ENCODE measurements at places on chromosomes 16 and 17.

- no peak for DNase-seq
Observed at GRCh38 chr16:89485701-89486246, 4.6 kb downstream of the ANKRD11 start.

DNA sequence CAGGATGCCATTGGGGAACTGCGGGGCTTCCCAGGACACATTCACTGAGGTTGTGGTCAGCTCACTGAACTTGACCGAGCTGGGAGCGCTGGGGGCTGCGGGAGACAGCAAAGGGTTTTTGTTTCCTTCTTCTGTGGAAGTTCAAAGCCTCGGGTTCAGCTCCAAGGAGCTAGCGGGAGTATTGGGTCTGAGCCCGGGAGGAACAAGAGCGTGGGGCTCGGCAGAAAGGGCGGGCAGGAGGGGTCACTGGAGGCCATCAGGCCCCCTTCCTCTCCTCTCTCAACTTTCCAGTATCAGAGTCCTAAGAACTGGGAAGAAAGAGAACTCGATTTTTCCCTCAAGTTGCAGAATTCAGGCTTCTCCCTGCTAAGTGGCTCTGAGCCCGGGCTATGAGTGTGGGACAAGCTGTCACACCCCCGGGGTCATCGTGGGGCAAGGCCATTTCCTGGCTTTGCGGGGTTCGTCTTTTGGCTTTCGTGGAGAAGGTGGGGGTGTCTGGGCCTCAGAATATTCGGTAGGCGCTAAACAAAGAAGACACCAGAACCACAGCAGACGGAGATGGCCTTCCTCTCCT is 53.6 kb upstream of the CDC42EP4 start:
- DNase-seq: no peak

GRCh38 chr16:19301931-19302330 is 16.4 kb downstream of the CLEC19A start:
- no peak for DNase-seq

DNA sequence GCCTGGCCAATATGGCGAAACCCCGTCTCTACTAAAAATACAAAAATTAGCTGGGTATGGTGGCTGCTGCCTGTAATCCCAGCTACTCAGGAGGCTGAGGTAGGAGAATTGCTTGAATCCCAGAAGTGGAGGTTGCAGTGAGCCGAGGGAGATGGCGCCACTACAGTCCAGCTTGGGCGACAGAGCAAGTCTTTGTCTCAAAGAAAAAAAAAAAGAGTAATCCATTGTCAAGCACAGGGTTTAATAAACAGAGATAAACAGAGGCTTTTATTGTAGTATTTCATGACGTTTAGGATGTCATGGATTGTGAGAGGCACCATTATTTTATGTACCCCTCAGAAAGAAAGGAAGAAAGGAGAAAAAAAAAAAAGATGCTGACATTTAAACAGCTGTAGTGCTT is 75.2 kb upstream of the RNU2-1 start:
- DNase-seq: no peak

DNA sequence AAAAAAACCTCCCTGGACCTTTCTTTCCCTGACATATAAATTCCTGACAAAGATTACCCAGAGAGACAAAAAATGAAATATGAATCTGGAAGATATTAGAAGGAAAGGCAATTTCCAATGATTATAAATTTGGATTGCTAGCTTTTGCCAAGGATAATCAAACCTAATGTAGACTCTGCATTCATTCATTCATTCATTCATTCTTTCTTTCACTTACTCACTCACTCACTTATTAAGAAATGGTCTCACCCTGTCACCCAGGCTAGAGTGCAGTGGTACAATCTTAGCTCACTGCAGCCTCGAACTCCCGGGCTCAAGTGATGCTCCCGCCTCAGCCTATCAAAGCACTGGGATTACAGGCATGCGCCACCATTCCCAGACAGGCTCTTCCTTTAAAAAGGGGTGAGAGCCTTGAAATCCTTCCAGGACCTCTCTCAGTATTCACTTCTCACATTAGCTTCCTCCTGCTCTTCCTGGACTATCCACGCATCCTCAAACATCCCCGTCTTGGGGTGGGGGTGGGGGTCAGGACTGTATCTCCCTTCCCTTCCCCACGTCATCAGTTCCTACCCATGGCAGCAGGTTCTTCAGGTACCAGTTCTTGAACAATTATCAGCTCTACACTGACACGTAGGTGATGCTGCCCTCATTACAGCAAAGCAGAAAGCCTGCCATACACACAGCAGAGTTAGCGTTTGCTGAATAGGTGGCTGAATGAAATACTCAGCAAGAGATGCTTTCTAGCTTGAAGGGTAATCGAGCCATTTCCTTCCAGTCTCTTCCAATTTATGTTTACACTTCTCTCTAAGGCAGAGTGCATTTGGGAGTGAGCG is 19.8 kb downstream of the PRPSAP1 start:
- no peak for DNase-seq

- no peak for DNase-seq
Observed at GRCh38 chr16:12078405-12079280, 102.1 kb downstream of the SNX29 start.

DNA sequence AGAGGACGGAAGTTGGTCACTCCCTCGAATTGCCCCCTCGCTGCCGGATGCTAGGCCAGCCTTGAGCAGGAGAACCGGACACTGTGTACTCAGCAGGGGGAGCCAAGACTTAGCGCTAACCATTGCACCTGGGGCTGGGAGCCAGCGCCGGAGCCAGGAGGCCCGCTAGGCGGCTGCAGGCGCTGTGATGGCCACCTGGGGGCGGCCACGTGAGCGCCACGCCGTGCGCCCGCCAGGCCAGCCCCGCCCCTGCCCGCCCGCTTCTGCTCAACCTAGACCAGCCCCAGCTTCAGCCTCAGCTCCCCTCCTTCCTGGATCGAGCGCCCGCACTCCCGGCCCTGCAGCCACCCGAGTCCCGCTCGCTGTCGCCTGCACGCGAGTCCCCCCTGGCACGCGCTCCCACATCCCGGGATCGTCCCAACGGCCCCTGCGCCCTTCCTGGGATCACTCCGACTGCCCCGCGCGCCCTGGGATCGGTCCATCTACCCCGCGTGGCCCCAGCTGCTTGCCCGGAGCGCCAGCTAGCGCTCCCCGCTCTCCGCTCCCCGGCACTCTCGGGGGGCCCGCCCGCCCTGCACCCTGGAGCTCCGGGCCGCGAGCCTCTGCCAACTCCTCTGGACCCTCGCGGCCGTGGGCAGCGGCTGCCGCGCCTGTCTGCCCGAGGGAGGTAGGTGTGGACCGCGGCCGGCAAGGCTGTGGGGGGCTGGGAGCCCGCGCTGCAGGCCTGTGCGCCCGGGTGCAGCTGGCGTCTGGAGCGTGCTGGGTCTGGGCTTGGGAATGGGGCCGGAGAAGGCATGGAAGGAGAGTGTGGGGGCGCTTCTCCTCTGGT is at the start of gene EEF2K:
Gene EEF2K (plus strand): TSS at position 266 of the 829 bp plus-strand sequence. CDS start 19,452 bp downstream, outside the sequence.
- DNase-seq: peak; percentile 96

- no peak for DNase-seq
Observed at GRCh38 chr16:9741776-9742175, 440.5 kb downstream of the GRIN2A start.

DNA sequence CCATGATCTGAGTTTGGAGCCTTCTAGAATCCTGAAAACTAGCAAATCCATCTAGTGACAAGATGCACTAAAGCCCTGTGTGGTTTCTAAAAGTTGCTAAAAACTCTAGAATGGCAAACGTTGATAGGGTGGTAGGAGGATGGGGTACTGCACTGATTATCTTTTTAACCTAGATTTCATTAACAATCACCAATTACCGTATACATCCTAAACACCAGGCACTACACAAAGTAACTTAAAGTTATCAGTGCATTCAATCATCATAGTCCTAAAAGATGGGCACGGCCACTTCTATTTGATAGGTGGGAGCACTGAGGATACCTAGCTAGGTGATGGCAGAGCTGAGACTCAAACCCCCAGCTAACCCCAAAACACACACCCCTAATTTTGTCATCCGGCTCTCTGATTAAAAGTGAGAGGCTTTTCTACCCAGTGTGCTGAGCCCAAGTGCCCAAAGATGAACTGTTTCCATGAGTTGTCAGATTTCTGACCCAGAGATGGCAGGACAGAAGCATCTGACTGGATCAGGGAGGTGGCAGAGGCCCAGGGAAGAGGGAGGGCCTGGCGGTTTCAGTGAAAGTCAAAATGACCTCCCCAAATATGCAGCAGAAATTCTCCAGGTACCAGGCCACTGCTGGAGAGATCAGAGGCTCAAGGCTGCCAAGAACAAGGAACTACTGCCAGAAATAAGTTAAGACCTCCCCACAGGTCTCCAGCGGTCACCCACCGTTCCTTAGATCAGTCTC is 396.8 kb downstream of the SOX9 start:
- no peak for DNase-seq

DNA sequence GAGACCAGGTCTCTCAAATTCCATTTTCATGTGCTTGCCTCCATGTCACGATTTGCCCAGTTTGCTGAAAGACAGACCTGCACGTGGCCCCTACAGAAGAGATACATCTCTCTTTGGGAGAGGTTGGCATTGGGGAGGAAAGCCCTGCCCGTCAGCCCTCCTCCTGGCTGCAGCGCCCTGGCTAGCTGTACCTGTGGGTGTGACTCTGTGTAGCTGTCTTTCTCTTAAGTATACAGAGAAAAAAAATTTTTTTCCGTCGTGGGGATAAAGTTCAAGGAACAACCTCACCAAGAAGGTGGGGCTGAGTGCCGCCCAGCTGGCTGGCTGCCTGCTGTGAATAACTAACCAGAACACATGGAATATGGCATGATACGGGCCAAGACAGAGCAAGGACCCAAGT is 26.5 kb downstream of the TMEM98 start:
- DNase-seq: no peak

DNA sequence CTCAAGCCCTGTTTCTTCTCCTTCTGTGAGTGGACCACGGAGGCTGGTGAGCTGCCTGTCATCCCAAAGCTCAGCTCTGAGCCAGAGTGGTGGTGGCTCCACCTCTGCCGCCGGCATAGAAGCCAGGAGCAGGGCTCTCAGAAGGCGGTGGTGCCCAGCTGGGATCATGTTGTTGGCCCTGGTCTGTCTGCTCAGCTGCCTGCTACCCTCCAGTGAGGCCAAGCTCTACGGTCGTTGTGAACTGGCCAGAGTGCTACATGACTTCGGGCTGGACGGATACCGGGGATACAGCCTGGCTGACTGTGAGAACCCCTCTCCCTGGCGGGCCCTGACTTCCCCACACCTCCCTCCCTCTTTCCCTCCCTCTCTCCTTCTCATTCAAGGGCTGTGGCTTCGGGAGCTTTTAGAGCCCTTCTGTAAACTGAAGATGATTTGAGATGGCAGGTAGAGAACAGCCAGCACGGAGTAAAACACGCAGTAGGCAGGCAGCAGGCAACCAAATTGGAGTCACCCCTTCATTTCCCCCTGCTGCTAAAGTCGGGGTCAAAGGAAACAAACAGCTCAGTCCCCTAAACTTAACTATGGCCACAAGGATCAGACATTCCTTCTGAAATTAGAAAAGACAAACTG is 3.9 kb downstream of the SPACA3 start:
- no peak for DNase-seq

DNA sequence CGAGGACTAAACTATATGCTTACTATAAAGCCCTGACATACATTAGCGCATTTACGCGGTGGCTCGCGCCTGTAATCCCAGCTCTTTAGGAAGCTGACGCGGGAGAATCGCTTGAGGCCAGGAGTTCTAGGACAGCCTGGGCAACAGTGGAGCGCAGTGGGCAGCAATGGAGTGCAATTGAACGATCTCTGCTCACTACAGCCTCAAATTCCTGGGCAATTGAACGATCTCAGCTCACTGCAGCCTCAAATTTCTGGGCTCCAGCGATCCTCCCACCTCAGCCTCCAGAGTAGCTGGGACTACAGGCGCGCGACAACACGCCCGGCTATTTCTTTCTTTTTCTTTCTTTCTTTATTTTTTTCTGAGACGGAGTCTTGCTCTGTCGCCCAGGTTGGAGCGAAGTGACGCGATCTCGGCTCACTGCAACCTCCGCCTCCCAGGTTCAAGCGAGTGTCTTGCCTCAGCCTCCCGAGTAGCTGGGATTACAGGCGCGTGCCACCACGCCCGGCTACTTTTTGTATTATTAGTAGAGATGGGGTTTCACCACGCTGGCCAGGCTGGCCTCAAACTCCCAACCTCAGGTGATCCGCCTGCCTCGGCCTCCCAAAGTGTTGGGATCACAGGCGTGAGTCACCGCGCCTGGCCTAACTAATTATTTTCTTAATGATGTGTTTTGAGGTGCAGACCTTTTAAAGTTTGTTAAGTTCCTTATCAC is 506 bp upstream of the COG7 start:
- DNase-seq: no peak

DNA sequence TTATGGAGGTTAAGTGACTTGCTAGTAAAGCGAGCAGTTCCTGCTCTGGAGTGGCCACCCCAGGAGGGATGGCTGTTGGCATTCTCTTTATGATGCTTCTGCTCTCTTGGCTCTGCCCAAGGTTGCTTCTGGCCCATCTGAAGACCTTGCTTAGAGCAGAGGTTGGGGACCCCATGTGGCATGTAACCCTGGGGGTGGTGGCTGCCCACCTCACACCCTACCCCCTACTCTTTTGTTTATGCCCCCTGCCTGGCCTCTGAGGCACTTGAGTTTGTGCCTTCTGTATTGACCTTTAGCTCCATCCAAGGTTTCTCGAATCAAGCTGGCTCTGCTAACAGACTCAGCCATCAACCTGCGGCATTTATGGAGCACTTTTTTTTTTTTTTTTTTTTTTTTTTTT is 214.6 kb downstream of the MSI2 start:
- DNase-seq: no peak

DNA sequence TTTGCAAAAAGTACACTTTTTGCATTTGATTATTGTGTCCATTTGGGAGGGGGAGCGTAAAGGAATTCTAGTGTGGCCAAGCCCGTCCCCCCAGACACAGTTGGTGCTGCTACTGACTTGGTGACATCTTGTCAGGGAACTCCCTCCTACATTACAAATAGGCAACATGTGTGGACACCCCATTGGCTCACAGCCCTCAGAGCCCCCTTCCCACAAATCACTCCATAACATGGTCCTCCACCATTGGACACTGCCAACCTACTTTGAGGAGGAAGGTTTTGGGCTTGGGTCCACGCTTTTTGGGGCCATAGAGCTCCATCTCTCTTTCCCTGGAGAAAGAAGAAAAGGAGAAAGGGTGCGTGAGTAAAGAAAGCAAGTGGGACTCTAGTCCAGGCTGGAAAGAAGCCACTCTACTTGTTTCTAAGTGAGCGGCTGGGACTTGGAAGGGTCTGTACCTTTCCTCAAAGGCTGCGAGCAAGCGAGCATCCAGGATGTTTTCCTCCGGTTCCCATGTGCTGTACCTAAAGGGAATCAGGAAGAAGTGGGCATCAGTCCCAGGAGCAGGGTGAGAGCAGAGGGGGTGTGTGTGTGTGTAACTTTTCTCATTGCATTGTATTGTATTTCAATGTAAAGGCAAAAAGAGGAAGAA is 958 bp downstream of the CBX8 start:
- DNase-seq: no peak

DNA sequence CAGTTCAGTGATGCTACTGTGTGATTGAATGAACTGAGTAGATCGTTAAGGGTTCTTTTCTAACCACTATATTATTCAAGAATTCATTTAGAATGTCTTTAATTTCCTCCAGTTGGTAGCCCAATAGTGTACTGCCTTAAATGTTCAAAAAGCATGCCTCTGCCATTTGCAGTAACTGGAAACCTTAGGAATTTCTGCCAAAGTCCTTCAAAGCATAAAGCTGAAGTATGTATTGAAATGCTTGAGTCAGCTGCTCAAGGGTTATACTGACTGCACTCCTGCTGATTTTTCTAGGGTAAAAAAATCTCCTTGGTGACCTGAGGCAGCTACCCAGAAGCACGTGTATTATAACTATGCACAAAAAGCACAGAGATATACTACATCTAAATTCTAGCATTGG is 56.5 kb downstream of the SNTB2 start:
- no peak for DNase-seq

GRCh38 chr16:82395212-82395611 is 225.2 kb upstream of the MPHOSPH6 start:
- no peak for DNase-seq

GRCh38 chr16:57297856-57298255 is 13.4 kb upstream of the PLLP start:
- peak; percentile 32 for DNase-seq

Measured in hematopoietic multipotent progenitor cell treated with erythropoietin and hydrocortisone succinate and interleukin-3 and kit ligand, for 8 days (in vitro differentiated cells).